Hematopoietic multipotent progenitor cell treated with erythropoietin and hydrocortisone succinate and interleukin-3 and kit ligand, for 8 days (in vitro differentiated cells): ENCODE measurements at places on chromosomes 1 and 21.
A peak's percentile ranks its signal among the peaks of the same experiment; 100 is the strongest.

DNA sequence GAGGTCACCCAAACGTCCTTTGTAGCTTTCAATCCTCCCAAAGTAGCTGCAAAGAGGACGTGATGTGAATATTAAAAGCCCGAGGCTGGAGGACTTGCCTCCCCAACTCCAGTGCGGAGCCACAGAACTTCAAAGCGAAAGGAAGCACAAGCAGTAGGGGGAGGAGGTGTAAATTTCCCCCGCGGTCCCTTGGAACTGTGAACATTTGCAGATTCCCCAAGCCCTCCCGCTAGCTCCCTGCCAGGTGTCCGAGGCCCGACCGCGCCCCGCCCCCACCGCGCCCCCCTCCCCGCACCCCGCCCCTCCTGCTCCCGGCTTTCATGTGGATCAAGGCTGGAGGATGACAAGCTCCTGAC lies 41.5 kb upstream of the HAO2 start:
- no peak for DNase-seq

DNA sequence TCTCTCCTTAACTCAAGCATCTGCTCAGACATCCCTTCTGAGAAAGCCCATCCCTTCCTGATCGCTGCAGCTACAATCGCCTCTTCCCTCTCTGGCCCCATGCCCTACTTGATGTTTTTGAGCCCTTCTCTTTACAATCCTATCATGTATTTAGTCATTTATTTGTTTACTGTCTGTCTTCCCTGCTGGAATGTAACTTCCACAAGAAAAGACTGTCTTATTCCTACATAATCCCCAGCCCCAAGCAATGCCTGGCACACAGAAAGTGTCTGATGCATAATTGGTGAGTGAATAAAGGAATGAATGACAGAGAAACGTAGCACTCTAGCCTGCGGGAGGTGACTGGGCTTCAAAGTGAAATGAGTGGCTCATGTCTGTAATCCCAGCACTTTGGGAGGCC lies 25.4 kb downstream of the ECE1 start:
- no peak for DNase-seq

GRCh38 chr1:61839679-61840078 lies 97.4 kb downstream of the PATJ start:
- no peak for DNase-seq

DNA sequence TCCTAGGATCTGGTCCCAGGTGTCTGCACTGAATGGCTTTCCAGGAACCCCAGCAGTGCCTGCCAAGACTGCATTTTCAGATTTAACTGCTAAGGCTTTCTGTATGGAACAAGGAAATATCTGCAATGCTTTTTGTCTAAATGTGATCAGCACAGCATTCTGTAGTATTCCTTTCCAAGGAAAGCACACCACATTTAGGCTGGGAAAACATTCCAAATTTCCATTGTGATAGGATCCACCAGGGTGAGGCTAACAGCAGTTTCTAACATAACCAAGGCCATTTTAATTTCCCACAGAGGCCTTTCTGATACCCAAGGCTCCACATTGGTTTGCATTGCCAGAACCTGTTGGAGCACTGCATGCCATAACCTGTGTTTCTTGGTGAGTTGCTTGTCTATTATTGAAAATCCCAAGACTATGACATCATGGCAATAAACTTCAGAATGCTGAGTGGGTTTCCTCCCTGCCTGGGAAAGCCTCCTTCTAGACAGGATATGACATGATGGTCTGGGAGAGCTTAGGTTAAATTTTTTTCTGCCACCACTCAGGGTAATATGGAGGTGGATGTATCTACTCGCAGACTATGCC lies 23.3 kb upstream of the PTGFRN start:
- DNase-seq: no peak

GRCh38 chr1:9737057-9737456 lies 85.5 kb downstream of the PIK3CD start:
- no peak for DNase-seq

GRCh38 chr1:24416666-24417391 lies 1.2 kb downstream of the NIPAL3 start:
- peak; percentile 94 for DNase-seq

GRCh38 chr1:112172294-112172882 lies 182.9 kb upstream of the KCND3 start:
- DNase-seq: peak; percentile 26

- no peak for DNase-seq
These were observed 1369.4 kb upstream of the PRMT6 start for GRCh38 chr1:105686874-105687690.

GRCh38 chr1:245466261-245466660 lies 311.5 kb downstream of the KIF26B start:
- DNase-seq: no peak
